Mesenteric fat pad (tissue), 1 donor: ENCODE measurements at places on chromosomes 1 and 21.

GRCh38 chr1:184017306-184017705, 20.2 kb downstream of the COLGALT2 start:
- no peak for DNase-seq

DNA sequence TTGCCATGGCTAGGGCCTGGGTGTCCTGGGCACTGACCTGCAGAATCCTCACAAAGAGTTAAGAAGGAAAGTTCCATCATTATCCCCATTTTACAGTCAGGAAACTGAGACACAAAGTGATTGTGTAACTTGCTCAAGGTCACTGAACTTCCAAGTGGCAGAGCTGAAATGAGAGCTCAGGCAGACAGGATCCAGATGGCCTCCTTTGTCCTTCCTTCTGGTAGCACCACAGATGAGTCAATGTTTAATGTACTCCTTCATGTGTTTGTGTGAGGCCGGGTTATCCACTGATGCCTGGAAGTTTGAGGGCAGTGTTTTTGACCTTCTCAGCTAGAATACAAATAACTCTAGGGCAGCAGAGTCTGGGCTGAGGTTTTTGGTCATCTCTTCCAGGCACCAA, 207.0 kb downstream of the TNR start:
- DNase-seq: no peak

GRCh38 chr1:7510389-7510931, 260.6 kb upstream of the VAMP3 start:
- no peak for DNase-seq

DNA sequence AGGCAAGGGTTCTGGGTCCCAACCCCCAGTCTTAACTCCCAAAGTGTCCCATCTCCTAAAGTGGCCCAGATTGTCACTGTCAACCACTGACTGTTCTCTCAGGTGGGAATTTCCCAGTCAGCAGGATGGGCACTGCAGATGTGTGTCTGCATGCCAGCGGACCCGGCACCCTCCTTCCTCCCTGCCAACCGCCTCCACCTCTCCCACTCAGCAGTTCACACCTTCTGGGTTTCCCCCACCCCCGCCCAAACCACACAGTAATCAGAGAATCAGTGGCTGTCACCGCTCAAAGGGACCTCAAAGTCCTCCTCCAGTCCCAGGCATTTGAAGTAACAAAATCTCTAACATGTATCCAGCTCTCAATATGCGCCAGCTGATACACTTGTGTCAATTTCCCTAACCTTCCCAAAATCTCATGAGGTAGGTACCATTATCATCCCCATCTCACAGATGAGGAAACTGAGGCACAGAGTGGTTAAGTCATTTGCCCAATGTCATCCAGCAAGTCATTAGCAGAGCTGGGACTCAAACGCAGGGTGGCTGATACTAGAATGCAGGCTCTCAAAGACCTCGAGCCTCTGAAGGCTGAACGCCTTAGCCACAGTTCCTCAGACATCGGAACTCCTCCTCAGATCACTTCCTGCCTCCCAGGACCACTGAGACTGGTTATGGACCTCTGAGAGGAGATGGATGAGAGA, 4.8 kb downstream of the RUNX3 start:
- DNase-seq: no peak

GRCh38 chr1:1003618-1004419, 3.9 kb upstream of the HES4 start:
- DNase-seq: no peak

DNA sequence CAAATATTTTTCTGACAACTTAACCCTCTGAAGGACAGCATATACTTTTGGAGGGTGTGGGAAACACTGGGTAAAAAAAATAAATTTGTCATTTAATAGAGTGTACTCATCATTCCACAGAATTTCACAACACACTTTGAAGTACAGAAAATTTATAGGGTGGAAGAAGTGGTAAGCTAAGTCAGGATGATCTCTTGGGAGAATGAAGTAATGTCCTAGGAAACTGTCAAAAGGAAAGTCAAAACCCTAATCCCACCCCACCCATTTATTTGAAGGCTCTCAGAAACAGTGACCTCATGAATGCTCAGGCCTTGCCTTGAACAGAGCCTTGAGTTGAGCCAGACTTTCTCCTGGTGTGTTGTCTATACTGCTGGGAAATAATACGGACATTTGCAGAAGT, 7.3 kb upstream of the UAP1 start:
- no peak for DNase-seq

DNA sequence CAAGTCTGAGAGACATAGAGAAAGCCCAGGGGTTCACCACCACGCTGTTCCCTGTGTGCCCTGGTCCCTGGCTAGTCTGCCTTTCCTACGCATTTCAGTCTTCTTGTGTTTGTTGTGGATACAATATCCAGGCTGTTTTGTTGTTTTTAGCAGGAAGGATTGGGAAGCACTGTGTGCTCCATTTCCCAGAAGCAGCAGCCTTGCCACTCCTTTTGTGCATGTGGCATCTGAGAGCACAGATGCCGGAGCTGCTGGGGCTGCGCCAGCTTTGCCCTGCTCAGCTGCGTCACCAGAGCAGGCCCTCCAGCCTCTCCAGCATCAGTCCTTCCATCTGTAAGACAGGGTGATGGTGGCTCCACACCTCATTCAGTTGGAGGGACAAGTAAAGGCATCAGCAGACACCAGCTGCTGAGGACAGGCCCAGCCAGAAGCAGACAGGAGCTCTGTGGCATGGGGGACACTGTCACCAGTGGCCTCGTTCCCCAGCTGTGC, 94.4 kb upstream of the COL6A1 start:
- DNase-seq: no peak

DNA sequence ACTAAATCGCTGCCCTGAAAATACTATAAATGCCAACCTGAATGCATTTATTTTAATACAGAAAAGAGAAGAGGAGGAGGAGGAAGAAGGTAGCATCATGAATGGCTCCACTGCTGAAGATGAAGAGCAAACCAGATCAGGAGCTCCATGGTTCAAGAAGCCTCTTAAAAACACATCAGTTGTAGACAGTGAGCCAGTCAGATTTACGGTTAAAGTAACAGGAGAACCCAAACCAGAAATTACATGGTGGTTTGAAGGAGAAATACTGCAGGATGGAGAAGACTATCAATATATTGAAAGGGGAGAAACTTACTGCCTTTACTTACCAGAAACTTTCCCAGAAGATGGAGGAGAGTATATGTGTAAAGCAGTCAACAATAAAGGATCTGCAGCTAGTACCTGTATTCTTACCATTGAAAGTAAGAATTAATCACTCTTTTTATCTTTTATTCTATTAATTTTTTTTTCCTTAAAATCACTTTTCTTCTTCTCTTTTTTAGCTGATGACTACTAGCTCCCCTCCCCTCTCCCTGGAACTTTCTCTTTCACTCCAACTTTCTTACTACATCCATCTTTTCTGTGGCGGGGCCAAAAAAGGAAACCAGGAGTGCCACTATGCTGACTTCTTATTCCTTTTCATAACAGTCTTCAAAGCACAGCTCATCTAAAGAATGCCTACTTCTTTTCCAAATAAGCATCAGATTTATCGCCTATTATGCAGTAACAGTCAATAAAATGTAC, 36.3 kb downstream of the FUBP1 start:
- DNase-seq: no peak

GRCh38 chr21:41346758-41347157, 15.1 kb upstream of the MX2 start:
- no peak for DNase-seq

GRCh38 chr1:112344754-112345423, 51.1 kb upstream of the CTTNBP2NL start:
- DNase-seq: no peak
